ENCODE measurements at places on chromosomes 5 and 9.

DNA sequence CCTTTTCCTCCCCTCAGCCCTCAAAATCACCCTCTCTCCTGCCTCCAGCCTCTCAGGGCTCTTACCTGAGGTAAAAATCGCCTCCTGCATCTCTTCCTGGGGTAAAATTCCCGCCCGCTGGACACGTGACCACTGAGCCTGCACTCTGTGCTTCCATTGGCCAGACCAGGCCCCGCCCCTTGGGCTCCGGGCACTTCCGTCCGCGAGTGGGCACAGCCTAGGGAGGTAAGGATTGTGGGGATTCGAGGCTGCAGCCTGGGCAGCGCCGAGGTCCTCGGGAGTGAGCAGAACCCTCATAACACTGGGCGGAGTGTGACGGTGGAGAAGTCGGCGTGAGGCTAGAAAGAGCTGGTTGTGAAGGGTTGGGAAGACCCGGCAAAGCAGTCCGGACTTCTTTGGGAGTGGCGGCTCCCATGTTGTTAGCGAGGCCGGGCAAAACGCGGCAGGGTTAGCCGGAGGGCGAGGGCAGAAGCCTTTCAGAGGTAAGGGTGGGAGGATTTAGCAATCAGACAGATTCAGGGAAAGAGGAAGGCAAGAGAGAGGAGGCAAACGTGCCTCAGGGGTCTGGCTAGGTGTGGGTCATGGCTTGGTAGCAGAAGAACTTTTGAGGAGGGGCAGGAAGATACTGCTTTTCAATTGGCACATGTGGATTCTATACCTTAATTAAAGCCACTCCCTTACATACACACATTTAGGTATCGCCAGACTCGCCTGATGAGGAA, at the start of gene SHOC1:
TSS of gene SHOC1 (minus strand) at position 103 of the 722 bp plus-strand sequence. CDS start 3,519 bp downstream, outside the sequence.
- no peak for DNase-seq

GRCh38 chr5:51960617-51961121, 577.4 kb downstream of the ISL1 start:
- DNase-seq = no peak

- no peak for DNase-seq
Observed at GRCh38 chr5:156359476-156359875, 32.5 kb downstream of the SGCD start.

DNA sequence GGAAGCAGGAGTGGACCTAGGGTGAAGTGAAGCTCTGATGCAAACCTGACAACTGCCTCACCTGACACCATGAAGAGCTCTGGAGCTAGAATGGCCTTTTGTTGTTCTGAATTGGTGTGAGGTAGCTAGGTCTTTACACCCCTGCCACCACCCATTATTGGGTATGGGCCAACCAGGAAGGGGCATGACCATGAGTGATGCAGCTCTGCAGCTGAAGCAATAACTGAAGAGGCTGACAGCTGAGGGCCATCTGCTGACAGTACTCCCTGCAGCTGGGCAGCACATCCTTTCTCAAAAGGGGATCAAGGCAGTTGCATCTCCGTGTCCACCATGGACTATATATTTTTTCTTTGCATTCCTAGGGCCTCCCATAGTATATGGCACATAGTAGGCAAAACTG, 87.0 kb upstream of the TLE1 start:
- DNase-seq = no peak

GRCh38 chr5:42985129-42986037, 54.7 kb downstream of the ANXA2R start:
- DNase-seq = no peak

- no peak for DNase-seq
Observed at GRCh38 chr5:160174780-160175437, 54.4 kb upstream of the FABP6 start.

DNA sequence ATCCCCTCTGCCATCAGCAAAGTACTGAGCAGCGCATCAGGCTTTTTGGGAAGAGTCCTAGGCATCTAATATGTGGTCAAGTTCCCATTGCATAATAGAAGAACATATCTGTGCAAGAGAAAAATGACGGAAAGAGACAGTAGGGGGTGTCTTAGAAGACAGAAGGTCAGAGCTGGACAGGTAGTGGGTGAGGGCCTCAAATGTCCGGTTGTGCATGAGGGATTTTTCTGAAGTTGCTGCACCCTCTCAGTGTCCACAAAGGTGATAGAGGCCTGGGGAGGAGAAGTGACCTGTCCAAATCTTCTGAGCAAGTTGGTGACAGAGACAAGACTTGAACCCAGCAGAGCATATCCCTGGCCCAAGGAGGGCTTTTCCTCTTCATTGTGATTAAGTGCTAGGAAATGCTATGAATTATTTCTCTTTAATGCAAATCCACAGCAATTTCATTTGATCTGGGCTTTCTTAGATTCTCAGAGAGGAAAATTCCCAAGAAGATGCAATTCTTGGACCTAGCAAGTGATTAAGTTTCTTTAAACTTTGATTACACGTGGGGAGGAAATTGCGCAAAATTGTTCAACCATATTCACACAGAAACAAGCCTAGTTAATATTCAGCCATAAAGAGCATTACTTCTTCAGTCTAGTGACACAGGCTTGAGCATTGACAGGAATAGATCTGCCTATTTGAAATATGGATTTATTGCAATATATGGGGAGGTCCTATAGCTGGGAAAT, at the start of gene OR2S2:
TSS of gene OR2S2 (minus strand) at position 51 of the 734 bp plus-strand sequence. CDS start 56 bp downstream, outside the sequence.
- no peak for DNase-seq

DNA sequence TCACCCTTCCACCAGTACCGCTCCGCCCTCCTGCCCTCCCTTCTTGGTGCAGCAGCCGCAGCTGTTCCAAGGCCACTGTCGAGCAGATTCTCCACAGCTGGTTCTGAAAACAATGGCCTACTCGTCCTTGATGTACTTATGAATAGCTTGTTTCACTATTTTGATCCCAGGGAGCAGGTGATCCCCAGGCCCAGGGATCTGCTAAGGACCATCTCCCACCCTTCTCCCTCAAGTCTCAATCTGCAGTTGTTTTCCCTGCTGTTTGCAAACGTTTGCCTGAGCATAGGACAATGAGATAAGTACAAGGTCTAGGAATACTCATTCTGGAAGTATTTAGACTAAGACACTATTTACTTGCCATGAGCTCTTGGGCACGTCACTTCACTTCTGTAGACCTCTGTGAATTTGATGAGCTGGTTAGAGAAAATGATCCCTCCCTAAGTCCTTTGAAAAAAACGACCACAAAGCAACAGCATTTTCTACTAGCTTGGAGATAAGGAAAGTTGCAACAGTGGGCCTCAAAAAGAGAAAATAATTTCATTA, 1.8 kb downstream of the LURAP1L start:
- no peak for DNase-seq

GRCh38 chr5:54518146-54518817, 723 bp downstream of the SNX18 start:
- peak; percentile 56 for DNase-seq

- DNase-seq = no peak
Observed at GRCh38 chr5:147452165-147452811, 57.6 kb downstream of the DPYSL3 start.

GRCh38 chr5:90803876-90804275, 245.3 kb downstream of the ADGRV1 start:
- no peak for DNase-seq

GRCh38 chr5:67358186-67358585, 161.6 kb upstream of the CD180 start:
- no peak for DNase-seq

DNA sequence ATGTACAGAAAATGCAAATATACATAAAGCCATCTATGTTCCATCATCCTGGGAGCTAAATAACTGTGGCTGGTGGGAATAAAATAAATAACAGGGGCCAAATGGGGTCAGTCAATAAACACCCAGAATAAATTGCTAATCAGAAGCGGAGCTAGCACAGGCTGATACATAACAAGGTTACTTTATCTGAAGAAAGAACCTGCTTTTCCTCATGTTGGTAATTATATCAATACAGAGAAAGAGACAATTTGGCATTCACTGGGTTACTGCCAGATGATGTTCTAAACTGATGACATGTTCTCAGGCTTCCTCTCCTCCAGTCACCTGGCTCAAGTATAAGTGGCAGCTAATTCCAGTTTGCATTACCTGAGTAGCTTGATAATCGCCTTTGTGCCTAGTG, 144.9 kb upstream of the CD180 start:
- no peak for DNase-seq

DNA sequence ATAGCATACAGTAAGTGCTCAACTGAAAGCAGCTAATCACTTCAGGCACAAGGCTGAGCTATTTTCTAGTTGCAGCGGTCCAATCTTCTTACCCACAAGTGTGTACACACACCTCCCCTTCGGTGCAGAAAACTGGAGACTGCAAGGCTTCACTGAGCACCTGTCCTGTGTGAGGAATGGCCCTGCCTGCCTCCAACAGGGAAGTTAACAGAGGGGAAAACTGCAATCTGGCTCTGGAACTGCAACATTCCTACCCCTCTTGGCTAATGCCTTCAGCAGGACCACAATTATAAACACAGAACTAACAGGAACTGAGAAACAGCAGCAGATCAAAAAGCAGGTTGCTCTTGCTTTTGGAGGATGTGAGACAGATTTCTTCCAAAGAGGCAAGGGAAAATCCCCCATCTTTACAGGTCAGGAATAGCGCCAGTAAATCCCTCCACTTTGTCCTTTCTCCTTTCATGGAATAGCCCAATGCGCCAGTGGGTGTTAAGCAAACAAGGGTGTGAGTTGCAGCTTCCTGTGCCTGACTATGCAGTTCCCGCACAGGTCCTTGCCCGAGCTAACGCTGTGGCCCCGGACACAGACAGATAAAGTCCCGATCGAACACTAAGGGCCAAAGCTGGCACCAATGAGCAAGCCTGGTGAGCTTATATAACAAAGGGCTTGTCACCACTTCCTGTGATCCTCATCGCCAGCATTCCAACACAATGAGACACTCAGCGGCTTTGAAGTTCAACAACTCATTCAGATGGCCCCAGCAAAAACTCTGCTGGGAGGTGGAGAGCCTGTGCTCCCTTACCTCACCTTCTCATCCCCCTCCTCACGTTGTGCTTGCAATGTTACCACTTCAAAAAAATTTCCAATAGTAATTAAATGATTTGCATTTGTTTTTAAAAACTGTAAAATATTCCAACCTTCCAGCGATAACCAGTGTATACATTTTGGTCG, 21.5 kb downstream of the SHB start:
- DNase-seq = no peak

DNA sequence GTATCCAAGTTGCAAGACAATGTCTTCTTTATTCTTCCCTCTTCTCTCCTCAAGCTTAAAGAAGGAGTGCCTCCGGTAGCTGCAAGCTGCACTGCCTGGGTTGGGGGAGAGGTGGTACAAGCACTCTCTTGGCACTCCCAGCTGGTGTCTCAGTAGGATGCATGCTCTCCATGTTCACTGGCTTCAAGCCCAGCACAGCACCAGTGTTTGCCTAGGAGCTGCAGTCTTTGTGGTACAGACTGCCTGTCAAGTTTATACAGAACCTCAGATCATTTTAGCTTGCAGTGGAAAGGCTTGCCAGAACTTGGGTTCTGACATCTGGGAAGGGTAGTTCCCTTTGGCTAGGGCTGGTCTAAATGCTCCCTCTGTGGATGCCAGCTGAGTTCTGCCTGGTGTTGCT, 505.6 kb downstream of the MAN2A1 start:
- no peak for DNase-seq

- no peak for DNase-seq
Observed at GRCh38 chr5:179267071-179267670, 78.1 kb downstream of the ADAMTS2 start.

DNA sequence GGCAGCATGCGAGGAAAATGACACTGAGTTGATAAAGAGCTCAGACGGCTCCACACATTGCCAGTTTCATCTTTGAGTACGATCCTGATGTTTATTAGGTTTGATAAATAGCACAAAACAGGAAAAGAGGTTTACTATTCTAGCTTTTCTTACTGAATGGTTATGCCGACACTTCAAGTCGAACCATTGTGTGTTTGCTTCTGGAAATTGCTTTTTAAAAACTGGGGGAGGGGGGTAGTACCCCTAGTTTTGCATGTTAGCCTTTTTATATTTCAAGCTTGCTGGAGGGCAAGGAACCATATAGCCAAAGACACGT, 5.2 kb downstream of the PTCH1 start:
- DNase-seq = no peak

- DNase-seq = no peak
Observed at GRCh38 chr5:1011741-1012312, 3.2 kb downstream of the NKD2 start.

DNA sequence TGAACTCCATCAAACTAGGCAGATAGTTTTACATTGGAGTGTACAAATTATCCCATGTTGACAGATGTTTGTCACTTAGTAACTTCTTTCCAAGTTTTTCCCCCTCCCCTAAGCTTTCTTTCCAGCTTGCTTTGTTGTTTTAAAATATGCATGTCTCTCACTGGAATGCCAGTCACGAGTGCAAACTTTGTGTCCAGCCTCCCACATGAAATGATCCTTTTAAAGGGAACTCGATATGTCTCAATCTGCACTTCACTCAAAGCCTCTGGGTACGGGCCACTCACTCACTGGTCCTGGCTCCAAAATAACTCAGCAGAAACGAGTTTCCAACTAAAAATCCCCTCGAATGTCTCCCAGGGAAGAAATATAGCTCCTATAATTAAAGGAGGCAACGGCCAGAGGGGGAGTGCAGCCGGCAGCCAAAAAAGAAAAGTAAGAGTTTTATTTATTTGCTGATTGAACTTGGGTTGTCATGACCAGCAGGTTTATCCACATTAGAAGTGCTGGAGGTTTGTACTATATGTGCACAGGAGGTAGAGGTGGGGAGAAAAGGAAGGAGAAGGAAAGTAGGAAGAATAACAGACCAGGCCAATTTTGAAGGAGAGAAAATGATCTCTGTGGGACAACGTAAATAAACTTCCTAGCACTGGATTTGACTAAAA, 17.5 kb downstream of the NR2F1 start:
- DNase-seq = no peak

- DNase-seq = no peak
Observed at GRCh38 chr9:129487658-129488483, 133.0 kb downstream of the C9orf50 start.

- no peak for DNase-seq
Observed at GRCh38 chr5:169204788-169205400, 96.0 kb downstream of the SLIT3 start.

DNA sequence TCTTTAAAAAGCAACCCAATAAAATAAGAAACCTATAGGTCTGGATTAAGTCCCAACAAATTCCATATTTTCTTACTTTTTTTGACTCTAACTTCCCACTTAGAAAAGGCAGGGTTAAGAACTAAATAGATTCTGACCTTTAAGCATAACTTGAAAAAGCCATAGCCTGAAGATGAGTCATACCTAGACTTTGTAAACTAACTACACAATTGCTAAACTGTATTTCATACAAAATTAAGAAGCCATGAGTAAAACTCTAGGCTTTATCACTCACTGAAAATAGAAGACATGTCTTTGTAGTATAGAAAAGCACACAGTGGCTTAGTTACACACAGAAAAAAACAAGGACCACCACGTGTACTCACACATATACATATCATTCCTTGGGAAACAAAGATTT, 51.5 kb downstream of the MLLT3 start:
- DNase-seq = no peak

Measured in CD8-positive, alpha-beta memory T cell (primary cell).